ENCODE measurements at places on chromosomes 1 and 21.

DNA sequence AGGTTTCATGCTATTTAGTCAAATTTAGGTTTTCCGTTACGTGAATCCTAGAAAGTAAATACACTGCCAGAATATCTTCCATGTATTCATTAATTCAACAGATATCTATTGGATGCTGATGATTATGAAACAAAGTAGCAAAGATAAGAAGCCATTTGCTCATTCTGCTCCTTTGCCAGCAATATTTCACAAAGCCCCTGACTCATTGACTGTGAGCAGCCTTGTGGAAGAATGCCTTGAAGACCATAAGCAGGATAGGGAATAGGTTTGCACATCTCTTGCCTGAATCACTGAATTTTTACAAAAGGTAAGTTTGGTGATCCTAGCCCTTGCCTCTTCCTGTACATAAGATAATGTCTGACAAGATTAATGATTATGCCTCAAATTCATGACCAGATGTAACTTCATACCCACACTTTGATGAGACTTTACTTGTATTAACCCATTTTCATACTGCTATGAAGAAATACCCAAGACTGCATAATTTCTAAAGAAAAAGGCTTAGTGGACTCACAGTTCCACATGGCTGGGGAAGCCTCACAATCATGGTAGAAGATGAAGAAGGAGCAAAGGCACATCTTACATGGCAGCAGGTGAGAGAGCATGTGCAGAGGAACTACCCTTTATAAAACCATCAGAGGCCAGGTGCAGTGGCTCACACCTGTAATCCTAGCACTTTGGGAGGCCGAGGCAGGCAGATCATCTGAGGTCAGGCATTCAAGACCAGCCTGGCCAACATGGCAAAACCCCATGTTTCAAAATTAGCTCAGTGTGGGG, 1.6 kb upstream of the PIGK start:
- DNase-seq = no peak

DNA sequence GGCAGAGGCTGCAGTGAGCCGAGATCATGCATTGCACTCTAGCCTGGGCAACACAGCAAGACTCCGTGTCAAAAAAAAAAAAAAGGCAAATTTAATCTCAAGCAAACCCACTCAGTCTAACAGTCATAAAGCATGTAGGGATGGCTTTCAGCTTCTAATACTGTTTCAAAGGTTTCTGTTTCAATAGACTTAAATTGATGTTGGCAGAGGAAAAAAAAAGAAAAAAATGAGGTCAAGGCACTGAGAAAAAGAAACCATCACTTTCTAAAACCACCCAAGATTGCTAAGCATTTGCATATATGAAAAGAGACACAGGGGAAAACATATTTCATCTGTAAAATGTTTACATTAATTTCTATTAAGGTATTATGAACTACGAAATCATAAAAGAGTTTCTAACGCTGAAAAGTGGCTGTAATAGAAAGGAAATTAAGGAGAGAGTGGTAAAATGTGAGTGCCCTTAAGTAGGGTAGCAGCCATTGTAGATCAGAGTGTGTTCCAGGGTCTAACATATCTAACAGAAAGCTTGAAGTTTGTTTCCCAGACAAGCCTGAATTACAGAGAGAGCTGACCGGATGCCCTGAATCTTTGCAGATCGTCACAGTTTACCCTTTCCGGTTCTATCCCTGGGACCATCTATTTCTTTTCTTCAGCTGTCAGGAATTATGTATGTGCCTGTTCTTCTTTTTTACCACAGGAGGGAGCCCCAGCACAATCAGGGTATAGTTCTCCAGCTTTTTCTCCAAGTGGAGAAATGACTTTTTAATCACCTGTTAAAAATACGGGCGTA, 70.0 kb downstream of the PLD5 start:
- peak; percentile 72 for DNase-seq

GRCh38 chr1:25795946-25796810, 3.8 kb upstream of the SELENON start:
- DNase-seq = no peak

DNA sequence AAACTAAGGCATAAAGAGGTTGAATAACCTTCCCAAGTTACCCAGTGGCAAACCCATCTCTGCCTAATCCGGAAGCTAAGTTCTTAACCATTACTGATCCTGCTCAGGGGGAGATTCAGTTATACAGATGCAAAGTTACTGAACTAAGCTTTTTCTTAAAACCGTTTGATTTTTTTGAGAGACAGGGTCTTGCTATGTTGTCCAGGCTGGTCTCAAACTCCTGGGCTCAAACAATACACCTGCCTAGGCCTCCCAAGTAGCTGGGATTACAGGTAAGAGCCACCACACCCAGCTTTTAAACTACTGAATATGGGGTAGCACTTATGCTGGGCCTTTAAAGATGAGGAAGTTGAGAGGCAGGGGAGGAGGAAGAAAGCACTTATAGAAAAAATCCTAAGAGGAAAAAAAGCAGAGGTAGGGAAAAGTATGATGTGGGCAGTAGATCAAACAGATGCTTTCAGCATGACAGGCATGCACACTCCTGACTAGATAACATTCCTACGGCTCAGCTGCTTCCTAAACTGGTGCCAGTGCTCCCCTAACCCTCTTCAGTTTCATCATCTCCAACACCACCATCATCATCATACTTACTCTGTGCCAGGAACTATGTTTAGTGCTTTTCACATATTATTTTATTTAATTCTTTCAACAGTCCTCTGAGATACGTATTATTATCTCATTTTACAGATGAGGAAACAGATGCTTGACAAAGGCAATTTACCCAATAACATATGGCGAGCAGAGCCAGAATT, 5.8 kb downstream of the PAFAH2 start:
- no peak for DNase-seq

DNA sequence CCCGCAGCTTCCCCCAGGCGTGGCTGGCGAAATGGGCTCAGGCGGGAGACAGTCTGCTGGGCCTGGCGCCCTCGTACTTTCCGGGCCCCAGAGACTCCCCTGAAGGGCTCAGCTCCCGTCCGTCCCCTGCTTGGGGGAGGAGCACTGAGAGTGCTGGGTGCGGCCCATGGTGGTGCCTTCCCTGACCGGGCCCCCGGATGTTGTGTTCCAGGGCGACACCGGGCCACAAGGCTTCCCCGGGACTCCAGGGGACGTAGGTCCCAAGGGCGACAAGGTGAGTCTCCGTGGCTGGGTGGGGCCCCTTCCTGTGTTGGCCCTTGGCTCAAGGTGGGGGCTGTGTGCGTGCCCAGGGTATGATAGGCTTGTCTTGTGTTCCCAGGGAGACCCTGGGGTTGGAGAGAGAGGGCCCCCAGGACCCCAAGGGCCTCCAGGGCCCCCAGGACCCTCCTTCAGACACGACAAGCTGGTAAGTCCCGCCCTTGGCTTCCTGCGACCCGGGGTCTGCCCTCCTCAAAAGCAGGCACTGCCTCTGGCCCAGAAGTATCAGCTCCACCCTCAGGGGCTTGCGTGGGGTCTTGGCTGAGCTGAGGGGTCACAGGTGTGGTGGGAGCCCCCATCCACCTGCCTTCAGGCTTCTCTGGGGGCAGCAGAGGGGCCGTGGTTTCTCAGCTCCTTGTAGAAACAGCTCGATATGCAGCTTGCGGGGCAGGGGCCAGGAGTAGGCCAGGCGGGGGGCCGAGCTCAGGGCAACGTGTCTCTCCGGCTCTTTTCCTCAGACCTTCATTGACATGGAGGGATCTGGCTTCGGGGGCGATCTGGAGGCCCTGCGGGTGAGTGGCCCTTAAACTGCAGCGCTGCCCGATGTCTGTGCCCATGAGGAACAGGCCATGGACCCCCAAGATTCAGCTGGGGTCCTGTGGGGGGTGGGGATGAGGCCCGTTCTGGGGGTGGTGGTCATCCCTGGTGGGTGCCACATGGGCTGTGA, 62.3 kb downstream of the SLC19A1 start:
- no peak for DNase-seq

DNA sequence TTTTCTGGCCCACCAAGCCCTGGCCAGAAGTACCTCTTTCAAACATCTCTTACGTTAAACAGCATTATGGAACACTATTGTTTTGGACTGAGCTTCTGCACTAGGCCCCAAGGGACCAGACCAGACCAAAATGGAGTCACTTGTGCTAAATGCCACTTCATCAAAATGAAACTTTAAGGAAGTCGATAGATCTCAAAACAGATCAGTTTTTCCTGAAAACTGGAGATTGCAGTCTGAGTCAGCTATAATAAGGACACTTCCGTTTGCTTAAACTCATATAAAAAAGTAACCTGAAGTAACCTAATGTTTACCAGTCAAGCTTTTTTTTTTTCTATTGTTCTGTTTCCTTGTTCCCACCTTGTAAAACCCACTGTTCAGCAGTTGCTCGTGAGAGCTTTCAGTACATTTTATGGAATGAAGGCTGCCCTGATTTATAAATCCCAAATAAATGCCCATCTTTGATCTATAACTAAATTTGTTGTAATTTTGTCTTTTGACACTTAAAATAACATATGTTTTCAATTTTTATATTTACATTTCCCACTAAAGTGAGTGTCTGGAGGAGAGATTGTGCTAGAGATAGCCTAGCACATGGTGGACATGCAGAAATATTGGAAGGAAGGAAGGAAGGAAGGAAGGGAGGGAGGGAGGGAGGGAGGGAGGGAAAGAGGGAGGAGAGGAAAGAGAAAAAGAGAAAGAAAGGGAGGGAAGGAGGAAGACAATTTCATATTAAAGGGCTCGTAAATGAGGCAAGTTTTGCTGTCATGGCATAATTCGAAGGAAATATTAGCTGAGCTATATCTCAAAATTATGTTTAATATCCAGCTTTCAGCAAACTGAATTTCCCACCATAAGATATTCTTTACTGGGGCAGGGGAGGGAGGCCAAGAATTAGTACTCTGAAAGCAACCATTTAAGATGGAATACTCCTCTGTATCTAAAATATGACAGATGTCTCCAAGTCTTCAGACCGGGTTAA, 77.0 kb upstream of the CXADR start:
- no peak for DNase-seq

GRCh38 chr1:182054698-182055326, 6.7 kb downstream of the ZNF648 start:
- peak; percentile 84 for DNase-seq

DNA sequence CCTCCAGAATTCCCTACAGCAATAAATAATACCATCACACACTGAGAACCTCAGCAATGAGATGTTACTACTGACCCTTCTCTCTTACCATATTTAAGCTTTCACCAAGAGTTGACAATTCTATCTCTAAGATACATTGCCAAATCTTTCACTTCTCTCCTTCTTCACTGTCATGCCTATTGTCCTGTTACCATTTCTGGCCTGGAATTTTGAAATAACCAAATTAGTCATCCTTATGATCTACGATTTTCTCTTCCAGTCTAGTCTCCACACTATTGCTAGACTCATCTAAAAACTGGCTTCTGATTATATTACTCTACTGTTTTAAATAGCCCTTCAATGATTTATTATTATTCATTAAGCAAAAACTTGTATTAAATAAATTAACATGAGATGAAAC, 656.1 kb upstream of the ADGRL4 start:
- no peak for DNase-seq

- no peak for DNase-seq
Measured at GRCh38 chr1:100862591-100862990, 32.1 kb downstream of the EXTL2 start.

- DNase-seq = no peak
Measured at GRCh38 chr1:20078171-20078651, 8.2 kb downstream of the PLA2G5 start.

- DNase-seq = no peak
Measured at GRCh38 chr1:2971101-2971501, 50.2 kb upstream of the ACTRT2 start.

- no peak for DNase-seq
Measured at GRCh38 chr1:160885042-160885441, at the start of gene ITLN1. ITLN1 (minus strand) TSS chr1:160885180; CDS start chr1:160884877, 303 bp downstream.

DNA sequence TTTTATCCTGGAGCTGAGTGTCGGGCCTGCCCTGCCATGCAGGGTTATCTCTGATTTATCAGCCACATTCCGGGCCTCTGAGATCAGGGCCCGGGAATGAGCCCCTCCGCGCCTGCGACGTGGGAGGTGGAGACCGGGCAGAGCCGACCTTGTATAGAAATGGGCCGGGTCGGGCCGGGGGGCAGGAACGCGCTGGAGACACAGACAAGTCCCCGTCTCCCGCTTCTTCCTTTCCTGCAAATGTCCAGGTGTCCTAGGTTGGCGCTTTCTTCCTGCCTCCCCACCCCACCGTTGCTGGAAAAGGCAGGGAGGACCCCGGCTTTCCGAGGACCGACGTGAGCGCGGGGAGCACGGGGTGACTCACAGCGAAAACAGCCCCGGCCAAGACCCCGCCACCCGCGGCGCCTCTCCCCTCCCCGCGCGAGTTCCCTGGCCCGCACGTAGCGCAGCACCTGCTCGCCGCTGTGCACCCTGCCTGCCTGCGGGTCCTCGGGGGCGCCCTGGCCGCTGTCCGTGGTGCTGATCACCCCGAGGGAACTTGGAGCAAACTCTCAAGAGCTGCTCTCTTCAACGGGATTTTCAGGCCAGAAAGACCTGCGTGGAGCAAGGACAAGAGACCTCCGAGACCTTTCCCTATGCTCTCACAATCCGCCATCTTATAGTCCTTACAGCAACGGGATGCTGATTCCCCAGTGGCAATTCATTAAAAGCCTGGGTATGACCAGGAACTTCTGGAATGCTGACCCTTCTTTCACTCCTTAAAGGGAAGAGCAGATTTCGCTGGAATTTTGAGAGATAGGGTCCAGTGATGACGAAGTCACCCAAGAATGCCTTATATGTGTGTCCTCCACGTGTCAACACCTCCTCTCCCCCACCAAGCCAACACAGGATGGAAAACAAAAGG, 475 bp upstream of the NPPB start:
- no peak for DNase-seq

DNA sequence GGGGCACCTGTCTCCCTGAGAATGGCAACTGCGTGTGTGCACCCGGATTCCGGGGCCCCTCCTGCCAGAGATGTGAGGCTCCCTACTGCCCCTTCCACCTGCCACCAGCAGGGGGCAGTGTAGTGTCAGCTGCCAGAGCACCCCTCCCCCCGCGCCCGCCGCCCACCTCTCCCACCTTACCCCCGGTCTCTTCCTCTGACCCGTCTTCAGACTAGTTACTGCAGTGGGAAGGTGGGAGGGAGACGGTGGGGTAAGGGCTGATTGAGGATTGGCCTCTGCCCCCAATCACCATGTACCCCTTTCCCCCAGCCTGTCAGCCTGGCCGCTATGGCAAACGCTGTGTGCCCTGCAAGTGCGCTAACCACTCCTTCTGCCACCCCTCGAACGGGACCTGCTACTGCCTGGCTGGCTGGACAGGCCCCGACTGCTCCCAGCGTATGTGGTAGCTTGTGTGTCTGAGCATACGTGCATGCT, 10.1 kb upstream of the LRRC71 start:
- DNase-seq = peak; percentile 60

GRCh38 chr1:56890229-56890628, 35.6 kb downstream of the C8A start:
- DNase-seq = no peak

- DNase-seq = no peak
Measured at GRCh38 chr1:247487057-247487456, 29.2 kb upstream of the OR2B11 start.

GRCh38 chr21:41977034-41977950, 23.5 kb upstream of the C2CD2 start:
- no peak for DNase-seq

- no peak for DNase-seq
Measured at GRCh38 chr21:34795548-34796180, 126.9 kb downstream of the CLIC6 start.
